Activated CD8-positive, alpha-beta memory T cell treated with anti-CD3 and anti-CD28 coated beads for 48 hours (primary cell): ENCODE measurements at places on chromosomes 12 and 14.

- no peak for DNase-seq
Observed at GRCh38 chr12:92771001-92771400, 68.2 kb downstream of the PLEKHG7 start.

DNA sequence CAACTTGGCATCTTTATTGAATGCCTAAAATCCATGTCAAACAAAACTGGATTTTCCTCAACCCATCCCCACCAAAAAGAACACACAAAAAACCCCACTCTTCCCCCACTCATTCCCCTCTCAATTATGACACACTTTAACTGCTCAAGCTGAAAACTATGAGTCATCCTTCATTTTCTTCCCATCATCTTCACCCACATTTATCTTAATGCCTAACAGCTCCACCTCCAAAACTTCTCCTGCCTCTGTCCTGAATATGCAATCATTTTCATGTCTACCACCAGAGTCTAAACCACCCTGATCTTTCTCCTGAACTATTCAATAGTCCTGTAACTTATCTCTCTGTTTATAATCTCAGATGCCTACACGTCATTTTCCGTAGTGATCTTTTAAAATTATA lies 239.7 kb downstream of the BCAT1 start:
- no peak for DNase-seq

GRCh38 chr14:98867726-98868125 lies 404.3 kb downstream of the BCL11B start:
- no peak for DNase-seq

DNA sequence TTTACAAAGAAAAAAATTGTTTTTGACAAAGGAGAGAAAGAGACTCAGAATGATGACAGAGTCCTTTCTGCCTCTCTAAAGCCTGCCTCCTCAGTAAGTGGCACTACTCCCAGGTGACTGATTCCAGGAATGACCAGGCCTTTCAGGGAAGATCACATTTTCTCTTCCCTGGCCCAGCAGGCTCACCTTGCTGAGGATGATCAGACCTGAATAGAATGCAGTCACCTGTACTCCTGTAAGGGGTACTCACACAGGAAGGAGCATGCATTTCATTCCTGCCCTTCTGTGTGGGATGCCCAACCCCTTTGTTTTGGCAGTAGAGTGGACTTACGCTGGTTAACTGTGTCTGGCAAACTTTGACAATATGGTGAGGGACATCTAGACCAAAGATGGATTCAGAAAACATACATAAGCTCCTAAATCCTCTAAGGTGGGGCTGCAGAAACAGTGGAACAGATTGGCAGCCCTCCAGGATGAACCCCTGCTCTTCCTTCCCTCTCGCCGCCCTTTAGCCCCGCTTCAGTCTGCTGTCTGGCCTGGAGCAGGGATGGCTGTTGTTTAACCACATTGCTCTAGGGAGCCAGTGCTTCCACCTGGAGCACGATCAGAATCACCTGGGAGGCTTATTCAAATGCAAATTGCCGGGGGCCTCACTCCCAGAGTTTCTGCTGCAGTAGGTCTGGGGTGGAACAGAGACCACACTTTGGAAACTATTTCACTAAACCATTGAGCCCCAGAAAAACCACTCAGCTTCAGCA lies 29.8 kb downstream of the ERG28 start:
- DNase-seq, result no peak

DNA sequence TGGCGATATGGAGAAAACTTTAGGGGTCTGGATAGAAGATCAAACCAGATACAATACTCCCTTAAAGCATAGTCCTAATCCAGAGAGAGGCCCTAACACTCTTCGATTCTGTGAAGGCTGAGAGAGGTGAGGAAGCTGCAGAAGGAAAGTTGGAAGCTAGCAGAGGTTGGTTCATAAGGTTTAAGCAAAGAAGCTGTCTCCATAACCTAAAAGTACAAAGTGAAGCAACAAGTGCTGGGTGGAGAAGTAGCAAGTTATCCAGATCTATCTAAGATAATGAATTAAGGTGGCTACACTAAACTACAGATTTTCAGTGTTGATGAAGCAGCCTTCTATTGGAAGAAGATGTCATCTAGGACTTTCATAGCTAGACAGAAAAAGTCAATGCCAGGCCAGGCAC lies 24.6 kb upstream of the MTERF2 start:
- no peak for DNase-seq

DNA sequence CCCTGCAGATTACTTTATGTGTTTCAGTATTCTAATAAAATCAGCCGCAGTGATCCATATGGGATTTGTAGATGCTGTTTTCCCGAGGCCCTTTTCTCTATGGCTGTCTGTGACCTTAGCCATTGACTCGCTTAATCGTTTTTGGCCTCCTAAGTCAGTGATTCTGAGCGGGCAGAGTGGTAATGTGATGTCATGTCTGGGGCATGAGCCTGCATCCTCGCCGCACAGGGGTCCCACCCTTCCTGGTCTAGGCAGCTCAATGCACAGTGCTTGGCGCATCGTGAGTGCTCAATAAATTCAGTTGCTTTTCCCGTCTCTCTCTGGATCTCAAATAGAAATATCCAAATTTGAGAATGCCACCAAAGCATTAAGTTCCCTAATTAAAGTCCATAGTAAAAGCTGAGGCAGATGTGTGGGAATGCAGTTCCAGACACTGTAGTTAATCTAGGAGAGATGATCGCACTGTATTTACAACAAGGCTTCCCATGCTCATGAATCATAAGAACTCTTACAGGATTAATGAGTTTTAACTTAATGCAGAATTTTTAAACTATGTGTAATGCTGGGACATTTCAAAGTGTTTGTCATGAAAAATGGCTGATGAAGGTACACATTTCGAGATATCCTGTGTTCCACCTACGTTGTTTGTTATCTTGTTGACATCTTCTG lies 29.3 kb downstream of the HMGA2 start:
- no peak for DNase-seq

- DNase-seq, result no peak
Observed at GRCh38 chr12:72033991-72034390, 95.3 kb downstream of the TPH2 start.

DNA sequence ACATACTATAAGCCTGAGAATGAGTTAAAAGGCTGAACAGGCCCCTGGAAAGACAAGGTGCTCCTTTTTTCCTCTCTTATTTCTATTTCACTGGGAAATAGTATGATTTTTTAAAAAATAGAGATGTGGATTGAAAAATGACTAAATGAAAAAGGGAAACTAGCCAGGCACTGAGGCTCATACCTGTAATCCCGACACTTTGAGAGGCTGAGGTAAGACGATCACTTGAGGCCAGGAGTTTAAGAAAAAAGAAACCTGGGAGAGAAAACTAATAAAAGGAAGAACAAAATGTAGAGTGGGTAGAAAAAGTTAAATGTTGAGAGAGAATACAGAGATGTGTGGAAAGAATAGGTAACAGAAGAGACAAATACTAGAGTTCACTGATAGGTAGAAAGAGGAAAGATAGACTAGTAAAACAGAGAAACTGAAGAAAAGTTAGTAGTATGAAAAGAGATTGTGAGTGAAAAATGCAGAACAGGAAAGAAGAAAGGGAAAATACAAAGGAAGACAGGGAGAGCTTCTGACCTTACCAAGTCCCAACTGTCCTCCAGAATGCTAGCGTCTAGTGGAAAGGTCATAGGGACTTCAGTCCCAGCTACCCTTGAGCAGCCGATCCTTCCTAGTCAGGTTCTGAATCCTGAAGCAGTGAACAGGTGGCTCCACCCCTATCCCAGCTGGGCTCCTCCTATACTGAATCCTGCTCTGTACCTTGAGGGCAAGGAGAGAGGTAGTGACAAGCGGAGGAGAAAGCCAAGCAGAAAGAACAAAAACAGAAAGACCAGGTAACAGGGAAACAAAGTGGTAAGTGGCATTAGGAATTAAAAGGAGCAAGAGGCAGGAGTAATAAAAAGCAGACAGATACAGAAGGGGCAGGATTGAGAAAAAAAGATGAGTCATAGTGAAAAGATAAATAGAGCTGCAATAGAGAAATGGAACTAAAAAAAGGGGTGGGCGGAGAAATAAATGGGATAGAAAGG lies 7.3 kb downstream of the TMEM116 start:
- DNase-seq, result no peak

DNA sequence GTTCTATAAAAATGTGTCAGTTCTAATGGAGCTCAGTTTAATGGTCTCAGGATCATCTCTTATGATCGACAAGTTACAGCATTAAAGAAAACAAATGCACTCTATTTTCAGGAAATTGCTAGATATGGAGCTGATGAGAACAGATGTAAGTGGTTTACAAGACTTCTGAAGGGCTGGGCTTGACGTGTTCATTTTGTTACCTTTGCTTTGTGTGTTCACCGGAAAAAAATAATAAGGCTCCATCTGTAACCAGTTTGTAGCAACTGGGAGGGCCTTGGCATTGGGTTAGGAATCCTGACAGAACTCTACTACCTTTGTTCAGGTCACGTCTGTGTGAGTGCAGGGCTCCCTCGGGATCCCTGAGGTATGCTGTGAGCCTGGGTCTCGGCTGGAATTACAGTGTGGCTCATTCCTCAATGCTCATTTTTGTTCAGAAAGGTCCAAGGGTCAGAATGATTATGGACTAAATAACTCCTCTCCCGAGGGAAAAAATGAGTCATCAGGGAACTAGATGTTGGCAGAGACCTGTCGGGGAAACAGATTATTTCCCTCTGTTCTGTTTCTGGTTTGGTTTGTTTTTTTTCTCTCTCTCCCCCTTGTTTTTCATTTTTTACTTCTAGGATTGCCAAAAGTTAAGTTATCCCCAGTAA lies 158.0 kb downstream of the SLC5A8 start:
- DNase-seq, result no peak

DNA sequence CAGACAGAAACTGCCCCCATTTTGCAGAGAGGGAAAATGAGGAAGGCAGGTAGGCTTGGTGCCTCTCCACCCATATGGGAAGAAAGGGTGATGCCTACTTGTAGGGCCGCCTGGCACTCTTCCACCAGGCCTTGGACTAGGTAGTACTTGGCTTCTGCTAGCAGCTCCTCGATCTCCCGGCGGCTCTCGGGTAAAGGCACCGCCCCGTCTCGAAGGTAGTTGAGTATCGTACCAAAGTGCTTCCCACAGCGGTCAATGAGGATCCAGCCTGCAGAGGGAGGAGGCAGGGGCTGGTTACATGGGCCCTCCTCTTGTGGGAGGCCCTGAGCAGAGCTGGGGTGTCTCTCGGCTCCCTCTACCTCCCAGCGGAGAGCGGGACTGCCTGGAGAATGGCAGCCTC lies 16.6 kb downstream of the KCTD10 start:
- no peak for DNase-seq

DNA sequence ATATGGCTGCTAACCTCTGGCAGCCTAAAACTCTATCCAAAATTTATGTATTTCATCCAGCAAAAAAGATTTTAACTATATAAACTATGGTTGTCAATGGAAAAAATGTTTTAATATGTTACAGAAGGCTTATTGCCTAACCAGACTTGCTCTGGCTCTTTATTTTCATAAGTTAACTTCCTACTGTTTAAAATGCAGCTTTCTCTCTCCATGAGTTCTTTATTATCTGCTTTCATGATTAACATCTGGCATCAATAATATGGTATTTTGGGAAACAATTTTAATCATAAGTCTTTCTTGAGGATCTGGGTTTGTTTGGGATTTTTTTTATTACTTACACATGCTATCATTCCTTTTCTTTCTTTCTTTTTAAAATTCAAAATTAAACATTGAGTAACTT lies 20.5 kb downstream of the KERA start:
- DNase-seq, result no peak

- no peak for DNase-seq
Observed at GRCh38 chr12:108727868-108728735, 3.2 kb downstream of the CORO1C start.

GRCh38 chr14:90381999-90382451 lies 14.8 kb upstream of the CALM1 start:
- DNase-seq, result no peak

DNA sequence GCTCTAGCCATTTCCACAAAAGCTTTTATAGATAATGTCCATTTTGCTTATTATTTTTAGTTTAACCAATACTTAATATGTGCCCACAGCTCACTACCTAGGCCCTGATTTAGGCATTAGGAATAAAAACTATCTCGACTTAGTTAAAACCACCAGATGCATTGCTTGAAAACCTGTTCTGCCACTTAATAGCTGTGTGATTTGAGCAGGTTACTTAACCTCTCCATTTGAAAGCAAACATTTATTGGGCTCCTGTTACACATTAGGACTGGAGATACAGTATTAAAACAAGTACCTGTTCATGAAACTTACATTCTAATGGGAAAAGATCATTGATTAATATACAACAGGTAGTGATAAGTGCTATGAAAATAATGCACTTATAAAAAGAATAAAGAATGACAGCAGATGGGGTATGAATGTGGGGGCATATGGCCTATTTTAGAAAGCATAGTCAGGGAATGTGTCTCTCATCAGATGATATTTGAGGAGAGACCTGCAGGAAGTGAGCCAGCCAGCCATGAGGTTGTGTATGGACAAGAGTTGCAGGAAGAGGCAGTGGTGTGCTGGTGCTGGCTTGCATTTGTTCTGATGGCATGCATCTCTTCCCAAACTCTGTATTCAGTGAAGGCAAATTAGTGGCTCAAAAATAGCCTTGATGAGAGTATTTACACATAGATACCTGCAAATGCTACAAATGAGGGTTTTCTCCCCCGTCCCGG lies 34.3 kb downstream of the NOPCHAP1 start:
- no peak for DNase-seq

DNA sequence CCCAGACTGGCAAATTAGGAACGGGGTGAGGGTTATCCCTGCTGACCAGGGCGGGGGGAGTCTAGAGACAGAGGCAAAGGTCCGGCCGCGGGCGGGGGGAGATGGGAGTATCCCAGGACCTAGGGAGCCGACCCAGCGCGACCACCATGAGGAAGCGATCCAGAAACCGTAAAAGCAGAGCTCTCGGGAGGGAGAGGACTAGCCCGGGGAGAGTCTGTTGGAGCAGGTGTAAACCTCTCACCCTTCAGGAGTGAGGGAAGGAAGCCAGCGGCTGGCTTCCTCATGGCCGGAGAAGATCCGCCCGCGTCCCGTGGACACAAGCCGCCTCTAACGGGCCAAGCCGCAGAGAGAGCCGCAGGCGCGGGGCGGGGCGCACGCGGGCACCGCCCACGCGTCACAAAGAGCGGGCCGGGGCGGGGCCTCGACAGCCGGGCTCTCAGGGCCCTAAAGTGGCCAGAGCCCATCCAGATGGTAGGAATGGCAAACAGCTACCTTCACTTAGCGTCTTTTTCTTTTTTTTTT lies at the start of gene ACRBP:
ACRBP (minus strand) TSS at position 350 of the 522 bp plus-strand sequence; CDS start at position 284, 66 bp downstream.
- no peak for DNase-seq

DNA sequence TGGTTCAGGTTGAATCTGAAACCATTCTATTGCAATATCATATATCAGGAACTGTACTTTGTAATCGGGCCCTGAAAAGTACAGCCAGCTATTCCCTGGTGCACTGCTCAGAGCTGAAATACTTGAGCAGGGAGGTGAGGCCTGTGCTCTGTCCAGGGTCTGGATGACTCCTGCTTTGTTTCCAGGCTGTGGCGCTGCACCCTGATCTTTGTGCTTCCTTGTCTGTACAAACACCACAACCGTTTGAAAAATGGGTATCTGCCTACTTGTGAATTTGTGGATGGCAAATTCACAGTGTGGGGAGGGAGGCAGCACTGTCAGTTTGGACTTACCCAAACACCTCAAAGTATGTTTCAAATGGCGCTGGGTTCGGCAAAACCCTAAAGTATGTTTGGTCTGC lies 155.4 kb upstream of the FAR2 start:
- no peak for DNase-seq

- DNase-seq, result no peak
Observed at GRCh38 chr14:28653521-28653920, 113.1 kb upstream of the FOXG1 start.

- DNase-seq, result peak; percentile 65
Observed at GRCh38 chr14:69625299-69626131, 14.1 kb downstream of the SUSD6 start.

- DNase-seq, result no peak
Observed at GRCh38 chr14:53214384-53214783, 61.3 kb upstream of the DDHD1 start.
